Activated CD8-positive, alpha-beta memory T cell treated with anti-CD3 and anti-CD28 coated beads for 48 hours (primary cell): ENCODE measurements at places on chromosomes 6 and 20.

GRCh38 chr6:162379757-162380409 is 347.7 kb downstream of the PRKN start:
- DNase-seq: no peak

DNA sequence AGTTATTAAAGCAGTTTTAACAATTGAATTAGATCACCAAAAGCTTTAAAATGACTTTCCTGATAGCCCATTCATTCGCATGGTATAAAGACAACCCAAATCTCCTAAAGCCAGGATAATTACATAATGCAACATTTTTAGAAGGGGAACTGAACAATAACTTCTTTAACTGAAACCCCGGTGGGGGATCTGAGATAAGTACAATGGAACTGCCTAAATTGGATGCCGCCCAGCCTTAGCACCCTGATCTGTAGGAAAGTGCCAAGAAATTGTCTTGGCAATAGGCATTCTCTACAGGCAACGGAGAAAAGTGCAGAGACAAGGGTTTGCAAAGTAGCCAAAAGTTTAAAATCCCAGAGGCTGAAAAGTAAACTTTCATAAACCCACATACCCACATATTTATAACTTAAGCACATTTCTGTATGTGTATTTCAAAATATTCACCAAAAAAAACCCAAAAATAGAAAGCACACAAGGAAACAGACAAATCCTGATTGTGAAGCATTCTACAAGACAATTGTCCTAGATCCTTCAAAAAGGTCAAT is 98.8 kb upstream of the BEND6 start:
- DNase-seq: no peak

DNA sequence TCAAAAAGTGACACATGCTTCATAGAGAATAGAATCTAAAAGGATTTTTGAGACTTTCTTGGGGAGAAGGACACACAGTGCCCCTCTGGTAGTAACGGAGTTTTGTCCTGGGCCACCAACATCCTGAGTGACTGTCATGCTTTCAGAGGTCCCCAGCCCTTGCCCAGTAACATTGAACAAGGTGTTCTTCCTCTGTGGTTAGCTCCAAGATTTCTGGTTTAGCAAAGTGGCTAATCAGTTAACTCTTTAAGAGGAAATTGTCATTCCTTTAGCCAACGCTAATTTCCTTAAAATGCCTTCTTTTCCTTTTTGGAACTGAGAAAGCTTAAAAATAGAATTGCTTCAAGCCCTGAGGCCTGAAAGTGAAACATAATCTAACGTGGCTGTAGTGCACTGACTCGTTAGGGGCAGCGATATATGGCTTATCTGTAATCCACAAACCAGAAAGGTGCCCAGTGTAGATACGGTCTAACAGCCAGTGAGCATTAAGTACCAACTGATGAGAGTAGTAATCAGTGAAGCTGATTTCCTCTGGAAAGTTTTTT is 7.8 kb downstream of the E2F3 start:
- DNase-seq: no peak

GRCh38 chr6:144219056-144219685 is 66.0 kb upstream of the UTRN start:
- DNase-seq: no peak

DNA sequence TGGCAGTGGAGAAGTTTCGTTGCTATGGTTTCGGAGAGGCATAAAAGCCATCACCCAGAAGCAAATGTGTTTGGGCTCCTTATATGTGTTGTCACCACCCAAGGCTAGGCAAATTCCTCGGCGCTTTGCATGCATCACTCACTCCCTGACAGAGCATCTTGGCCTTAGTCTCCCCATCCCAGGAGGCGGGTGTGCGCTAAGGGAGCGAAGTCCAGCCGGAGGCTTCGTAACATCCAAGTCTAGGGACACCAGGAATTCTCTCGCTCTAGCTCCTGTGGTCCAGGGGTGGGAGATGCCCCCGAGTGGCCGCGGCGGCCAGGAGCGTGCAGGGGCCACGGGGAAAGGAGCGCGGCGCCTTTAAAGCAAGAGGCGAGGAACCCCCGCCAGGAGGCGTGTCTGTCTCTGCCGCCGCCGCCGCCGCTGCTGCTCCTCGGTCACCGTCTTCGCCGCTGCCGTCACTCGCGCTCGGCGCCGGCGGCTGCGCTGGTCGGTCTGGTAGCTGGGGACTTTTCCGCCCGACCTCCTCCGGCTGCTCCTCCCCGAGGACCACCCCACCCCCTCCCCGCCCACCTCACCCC is at the start of gene GRIK2:
GRIK2 (plus strand) TSS at position 458 of the 578 bp plus-strand sequence.
- no peak for DNase-seq

DNA sequence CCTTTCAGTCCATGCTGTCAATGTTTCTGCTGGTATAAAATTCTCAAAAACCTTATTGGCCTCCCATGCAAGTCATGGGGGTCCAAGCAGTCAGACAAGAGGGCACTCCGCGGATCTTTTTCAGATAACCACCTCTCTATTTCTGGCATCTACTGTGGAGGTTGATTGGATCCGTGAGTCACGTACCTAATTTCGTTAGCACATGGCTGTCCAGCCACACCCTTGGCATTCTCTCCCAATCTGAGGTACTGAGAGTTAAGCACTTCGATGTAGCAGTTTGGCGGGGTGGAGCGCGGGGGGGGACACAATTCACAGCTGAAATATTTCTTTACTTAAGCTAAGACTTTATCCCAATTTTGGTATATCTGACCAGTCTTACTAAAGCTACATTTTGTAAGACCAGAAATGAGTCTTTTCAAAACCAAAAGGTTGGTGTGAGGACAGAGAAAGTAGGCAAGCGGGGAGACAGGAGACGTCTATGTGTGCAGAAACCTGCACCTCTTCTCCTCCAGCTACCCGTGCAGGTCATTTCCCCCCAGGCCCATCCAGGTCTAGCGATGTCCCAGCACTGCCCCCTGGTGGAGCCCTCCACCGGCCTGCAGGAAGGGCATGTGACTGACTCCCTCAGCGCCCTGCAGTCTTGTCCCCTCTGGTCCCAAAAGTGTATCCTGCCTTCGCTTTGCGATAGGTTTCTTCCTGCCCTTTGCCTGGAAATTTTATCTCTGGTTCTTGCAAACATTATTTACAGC is 113.1 kb downstream of the ADAT2 start:
- peak; percentile 23 for DNase-seq

GRCh38 chr6:159473475-159474263 is 219.4 kb downstream of the SOD2 start:
- no peak for DNase-seq

DNA sequence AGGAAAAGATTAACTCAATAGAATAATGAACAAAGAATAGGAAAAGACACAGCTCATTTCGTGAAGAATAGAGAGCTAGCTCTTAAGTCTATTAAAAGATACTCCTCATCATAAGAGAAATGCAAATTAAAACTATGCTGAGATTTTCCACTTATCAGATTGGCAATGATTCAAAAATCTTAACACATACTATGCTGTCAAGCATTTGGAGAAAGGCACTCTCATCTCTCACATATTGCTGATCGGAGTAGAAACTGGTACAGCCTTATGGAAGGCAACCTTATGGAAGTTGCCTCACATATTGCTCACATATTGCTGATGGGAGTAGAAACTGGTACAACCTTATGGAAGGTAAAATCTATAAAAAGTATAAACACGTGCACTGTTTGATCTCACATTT is 21.4 kb upstream of the PLAGL1 start:
- DNase-seq: no peak

- no peak for DNase-seq
These were observed 189.2 kb downstream of the TBC1D7 start for GRCh38 chr6:13139119-13139518.

- DNase-seq: no peak
These were observed 995 bp downstream of the STK4 start for GRCh38 chr20:44967207-44967807.

DNA sequence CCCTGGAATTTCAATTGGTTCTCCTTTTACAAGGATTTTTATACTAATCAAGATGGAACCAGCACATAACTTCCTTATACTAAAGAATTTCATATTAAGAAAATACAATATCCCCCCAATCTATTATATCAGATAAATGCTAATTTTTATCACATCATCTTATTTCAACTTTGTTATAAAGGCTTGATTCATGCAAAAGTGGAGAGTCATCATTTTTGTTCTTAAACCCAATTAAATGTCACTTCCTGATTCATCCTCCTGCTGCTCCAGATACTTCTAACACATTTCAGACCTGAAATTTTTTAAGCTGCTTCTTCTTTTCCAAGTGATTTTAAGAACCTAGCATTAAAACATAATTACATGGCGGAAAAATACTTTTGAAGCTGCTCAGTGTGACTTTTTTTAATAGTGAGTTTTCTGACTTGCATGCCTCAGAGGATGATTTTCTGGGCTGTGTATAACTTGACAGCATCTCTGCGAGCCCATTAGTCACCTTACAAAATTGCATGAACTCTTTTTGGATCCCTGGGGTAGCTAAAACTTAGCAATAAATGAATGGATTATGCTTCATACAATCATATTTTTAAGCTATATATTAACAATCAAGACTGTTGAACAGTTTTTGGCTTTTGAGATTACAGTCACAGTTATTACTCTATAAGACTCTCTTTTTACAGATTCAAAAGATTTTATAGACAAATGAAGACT is 134.1 kb downstream of the ELOVL4 start:
- no peak for DNase-seq

- DNase-seq: no peak
These were observed 9.5 kb upstream of the PNRC1 start for GRCh38 chr6:89071036-89071435.

- DNase-seq: no peak
These were observed 6.5 kb upstream of the BNIP5 start for GRCh38 chr6:36343109-36343680.

- no peak for DNase-seq
These were observed 144.4 kb upstream of the CST7 start for GRCh38 chr20:24804481-24805206.

GRCh38 chr6:167420177-167420576 is 95.3 kb downstream of the TTLL2 start:
- DNase-seq: no peak

GRCh38 chr6:163185744-163186143 is 228.8 kb upstream of the QKI start:
- DNase-seq: no peak

- DNase-seq: no peak
These were observed 725 bp downstream of the BTBD3 start for GRCh38 chr20:11918391-11918845.

GRCh38 chr6:124800222-124800621 is 162.0 kb upstream of the RNF217 start:
- no peak for DNase-seq
